ENCODE measurements at places on chromosomes 11 and 22.

- no peak for DNase-seq
Observed at GRCh38 chr11:42502151-42502550, 809.6 kb upstream of the API5 start.

GRCh38 chr11:79025622-79026021 lies 415.2 kb downstream of the TENM4 start:
- DNase-seq: no peak

DNA sequence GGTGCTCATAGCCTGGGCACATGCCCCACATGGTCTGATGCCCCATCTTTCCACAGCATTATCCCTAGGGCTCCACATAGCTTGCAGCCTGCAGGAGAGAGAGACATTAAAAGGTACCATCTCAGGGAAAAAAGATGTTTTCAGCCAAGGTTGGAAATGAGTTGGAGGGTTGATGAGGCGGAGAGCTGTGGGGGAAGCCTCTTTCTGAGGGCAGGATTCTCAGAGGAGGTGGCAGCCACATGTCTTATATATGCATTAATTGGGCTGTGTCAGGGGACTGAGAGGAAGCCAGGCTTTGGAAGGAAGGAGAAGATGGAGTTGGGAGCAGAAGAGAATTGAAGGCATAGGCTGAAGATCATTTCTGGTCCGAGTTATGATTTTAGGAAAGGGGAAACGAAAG lies 57.8 kb downstream of the CEP164 start:
- DNase-seq: no peak

- DNase-seq: no peak
Observed at GRCh38 chr11:91730057-91730456, 494.6 kb upstream of the FAT3 start.

- no peak for DNase-seq
Observed at GRCh38 chr11:2725368-2726300, 25.8 kb upstream of the KCNQ1OT1 start.

DNA sequence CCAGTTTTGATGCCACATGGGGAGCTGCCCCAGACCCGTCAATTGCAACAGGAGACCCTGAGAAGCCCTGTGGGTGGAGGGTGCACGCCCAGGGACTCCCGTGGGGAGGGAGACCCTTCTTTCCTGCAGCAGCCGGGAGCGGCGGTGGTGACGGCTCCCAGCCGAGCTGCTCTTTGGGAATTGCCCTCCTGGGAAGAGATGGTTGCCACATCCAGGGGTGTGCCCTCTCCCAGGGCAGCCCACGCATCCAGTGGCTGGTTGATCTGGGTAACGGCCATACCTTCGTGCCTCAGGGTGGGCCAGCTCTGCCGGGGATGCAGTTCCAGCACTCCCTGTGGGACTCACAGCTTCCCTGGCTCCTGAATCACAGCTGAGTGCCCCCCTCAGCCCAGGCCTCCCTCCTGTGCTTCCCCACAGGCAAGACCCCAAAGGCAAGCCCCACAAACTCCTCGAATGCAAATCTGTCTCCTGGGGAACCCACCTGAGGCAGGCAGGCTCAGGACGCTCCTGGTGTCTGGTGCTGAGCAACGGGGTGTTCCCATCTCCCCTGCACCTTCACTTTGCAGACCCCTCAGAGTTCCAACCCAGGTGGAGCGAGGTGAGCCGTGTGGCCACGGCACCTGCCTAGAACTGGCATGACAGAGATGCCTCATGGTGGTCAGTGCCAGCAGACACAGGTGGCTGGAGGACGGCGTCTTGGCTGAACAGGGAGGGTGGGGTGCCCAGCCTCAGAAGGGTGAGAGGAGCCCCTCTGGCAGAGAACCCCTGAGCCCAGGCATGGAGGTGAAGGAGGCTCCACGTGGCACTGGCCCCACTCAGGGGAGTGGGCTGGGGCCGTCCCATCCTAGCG lies 1027.4 kb downstream of the BRD1 start:
- no peak for DNase-seq
